Activated CD4-positive, CD25-positive, alpha-beta regulatory T cell treated with anti-CD3 and anti-CD28 coated beads, Interleukin-2, amount 50 U/mL, for 24 hours (primary cell): ENCODE measurements at places on chromosomes 12 and 14.

DNA sequence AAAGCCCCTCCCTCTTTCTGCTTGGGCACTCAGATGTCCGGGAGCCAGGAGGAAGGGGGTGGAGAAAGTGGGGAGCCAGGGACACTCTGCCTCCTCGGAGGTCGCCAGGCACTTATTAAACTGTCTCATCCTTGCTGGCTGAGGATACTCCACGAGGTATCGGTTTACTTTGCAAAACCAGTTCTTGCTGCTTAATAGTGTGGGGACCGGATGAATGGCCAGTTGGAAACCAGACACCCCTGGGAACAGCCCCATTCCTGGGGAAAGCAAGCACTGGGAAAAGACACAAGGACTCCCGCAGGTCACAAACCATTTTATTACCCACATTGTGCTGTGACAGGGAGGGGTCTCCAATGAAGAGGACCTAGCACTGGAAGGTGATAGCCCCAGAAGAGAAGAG lies 34.2 kb downstream of the CCDC88C start:
- ATAC-seq: no peak

GRCh38 chr12:67578976-67579661 lies 69.4 kb upstream of the DYRK2 start:
- peak; percentile 55 for ATAC-seq

GRCh38 chr12:77442633-77443032 lies 377.3 kb upstream of the E2F7 start:
- no peak for ATAC-seq

DNA sequence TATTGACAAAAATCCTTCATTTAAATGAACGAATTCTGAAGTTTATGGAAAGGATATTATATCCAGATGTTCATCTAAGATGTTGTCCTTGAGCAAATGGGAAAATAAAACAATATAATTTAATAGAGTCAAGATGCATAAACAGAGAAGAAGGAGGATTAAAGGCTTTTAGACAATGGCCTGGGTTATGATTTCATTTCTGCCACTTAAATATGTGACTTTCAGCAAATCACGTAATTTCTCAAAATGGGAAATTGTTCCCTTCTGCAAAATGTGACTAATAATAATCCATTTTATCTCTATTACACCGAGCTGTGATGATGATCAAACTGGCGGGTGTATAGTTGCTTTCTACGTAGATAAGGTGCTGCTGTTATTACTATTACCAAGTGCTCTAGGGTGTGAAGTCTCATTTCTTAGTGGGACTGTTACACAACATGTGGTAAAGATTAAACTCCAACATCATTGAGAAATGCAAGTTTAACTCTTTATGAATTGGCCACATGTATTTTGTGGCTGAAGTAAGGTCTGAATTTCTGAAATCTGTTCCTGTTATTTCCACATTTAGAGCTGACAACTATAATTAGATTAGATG lies 157.0 kb downstream of the MYRFL start:
- no peak for ATAC-seq

- ATAC-seq: no peak
Measured at GRCh38 chr12:105667973-105668743, 337.7 kb downstream of the C12orf75 start.

- no peak for ATAC-seq
Measured at GRCh38 chr14:101444116-101444515, 117.2 kb upstream of the DIO3 start.

DNA sequence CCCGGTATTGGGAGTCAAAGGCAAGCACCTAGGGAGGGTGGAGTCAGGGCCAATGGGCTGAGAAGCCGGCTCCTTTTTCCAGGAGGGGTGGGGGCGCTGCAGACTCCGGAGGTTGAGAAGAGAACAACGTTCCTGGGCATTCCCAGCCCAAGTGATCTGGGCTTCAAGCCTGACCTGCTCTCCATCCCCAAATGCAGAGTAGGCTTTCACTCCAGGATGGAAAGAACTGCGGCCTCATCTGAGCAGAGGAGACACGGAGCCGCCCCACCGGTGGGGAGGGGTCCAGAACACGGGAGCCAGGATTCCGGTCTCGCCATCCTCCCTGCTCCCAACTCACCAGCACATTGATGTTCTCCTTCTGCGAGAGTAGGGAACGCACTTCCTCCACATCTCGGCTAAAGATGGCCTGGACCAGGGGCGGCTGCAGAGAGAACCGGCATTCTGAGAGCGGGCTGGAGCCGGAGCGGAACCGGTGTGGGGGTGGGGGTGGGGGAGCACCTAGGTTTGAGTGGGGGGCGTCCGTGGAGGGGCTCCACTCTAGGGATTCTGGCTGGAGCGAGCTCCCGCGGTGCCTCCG lies 605 bp downstream of the ANKRD52 start:
- peak; percentile 11 for ATAC-seq

DNA sequence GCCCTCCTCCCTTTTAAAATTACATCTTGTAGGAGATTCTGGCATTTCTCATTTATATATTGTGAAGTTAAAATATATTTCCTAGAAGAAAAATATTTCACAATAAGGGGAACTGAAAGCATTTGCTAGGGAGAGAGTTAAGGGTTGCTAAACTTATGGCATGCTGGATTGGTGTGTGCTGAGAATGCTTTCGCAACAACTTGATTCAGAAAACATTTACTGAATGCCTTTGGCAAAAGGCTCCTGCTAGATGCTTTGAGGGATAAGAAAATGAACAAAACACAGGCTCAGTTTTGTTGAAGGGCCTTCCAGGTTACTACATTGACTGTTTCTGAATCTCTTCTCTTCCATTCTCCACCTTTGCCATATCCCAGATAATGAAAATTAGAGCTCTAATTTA lies 67.5 kb downstream of the DIP2B start:
- ATAC-seq: no peak

DNA sequence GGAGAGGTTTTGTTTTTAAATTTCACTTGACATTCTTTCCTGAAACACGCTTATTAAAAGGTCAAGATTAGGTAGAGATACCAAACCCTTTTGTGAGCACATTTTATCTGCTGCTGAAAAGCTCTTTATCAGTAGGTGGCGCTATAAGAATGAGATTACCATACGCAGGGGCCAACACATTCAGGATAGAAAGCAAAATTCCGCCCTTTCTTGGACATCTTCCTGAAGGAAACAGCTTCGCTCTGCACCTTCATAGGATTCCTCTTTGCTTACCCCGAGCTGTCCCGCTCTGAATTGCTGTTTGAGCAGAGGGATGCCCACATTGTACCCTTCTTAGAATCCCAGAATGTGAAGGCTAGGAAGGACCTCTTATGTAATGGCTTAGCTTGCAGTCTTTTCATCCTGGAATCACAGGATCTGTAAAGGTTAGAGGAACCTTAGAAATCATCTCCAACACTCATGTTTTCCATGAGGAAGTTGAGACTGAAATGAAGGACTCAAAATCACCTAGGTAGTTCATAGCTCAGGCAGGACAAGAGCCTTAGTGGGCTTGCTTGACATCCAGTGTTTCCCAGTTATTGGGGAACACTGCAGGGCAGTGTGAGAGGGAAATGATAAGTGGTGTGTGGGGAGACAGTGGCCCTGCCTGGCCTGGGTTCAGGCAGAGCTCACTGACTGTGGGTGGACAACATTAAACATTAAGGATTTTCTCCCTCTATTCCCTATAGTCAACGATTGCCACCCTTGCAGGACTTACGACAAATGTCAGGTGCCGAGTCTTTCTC lies 38.7 kb upstream of the CRY1 start:
- peak; percentile 38 for ATAC-seq

GRCh38 chr12:56087220-56087619 lies 7.3 kb downstream of the ERBB3 start:
- ATAC-seq: no peak

DNA sequence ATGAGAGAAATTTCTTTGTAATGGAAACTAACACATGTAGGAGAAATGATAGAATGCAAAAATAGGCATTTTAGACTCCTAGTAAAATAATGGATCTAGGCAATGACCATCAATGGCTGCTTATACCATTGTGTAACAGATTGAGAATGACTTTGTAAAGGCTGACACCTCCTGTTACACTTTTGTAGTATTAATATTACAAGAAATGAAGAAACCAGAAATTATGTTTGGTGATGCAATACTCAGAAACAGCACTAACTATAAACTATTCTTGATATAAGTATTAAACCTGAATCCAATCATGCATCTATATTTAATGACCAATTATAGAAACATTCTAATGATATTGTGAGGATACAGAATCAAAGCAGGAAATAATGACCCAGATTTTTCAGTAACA lies 108.5 kb upstream of the CNTN1 start:
- ATAC-seq: no peak
